ENCODE measurements at places on chromosomes 1 and 21. TPM values are rescaled to one million over a fixed set of nuclear protein-coding genes. Genes with fewer than 3 reads are reported as not detected.

- DNase-seq: no peak
Measured at GRCh38 chr1:242534753-242535152, 10.3 kb upstream of the PLD5 start.

DNA sequence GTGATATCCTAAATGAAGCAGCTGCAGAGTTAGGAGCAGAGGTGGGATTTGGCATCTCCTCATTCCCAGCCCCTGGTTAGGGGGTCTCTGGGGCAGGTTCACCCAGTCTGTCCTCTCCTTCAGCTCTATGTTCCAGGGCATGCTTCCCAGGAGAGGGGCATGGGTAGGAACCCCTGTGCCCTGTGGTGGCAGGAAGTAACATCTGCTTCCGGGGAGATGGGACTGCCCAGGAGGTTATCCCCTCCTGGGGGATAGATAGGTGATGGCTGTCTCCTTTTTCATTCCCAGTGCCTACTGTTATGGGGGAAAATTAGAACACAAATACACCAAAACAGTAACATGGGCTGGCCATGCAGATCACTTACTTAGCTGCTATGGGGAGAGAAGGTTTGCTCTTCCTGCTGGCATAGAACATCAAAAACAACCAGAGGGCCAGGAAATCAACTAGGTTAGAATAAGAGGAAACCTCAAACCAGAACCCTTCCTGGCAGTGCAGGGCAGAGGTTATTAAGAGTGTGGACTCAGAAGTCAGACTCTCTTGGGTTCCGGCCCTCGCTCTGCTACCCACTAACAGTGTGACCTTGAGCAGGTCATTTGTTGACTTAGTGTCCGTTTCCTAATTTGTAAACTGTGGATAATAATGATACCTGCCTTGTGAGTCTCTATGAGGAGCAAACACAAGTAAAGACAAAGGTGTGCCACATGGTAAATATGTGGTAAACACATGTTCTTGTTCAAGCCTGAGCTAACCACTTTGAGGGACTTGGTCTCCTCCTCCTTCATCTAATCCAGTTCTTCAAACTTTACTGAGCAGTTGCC is 157.8 kb upstream of the JUN start:
- DNase-seq: no peak

- DNase-seq: no peak
Measured at GRCh38 chr21:42222386-42222785, 3.4 kb downstream of the ABCG1 start.

DNA sequence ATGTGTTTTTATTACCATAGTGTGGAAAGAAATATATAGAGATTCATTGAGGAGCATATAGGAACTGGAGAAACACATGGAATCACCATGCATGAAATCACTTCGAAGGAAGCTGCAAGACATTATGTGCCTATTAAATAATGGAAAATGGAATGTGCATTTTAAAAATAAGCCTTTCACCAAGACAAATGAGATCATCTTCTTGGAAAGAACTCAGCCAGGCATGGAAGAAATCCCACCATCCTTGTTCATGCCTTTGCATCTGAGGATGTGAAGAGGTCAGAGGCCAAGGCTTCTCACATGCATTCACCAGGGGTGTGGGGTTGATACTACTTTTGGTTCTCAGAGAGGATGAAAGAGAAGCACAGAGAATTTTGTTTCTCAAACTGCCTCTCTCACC is 50.0 kb downstream of the C1orf198 start:
- no peak for DNase-seq

DNA sequence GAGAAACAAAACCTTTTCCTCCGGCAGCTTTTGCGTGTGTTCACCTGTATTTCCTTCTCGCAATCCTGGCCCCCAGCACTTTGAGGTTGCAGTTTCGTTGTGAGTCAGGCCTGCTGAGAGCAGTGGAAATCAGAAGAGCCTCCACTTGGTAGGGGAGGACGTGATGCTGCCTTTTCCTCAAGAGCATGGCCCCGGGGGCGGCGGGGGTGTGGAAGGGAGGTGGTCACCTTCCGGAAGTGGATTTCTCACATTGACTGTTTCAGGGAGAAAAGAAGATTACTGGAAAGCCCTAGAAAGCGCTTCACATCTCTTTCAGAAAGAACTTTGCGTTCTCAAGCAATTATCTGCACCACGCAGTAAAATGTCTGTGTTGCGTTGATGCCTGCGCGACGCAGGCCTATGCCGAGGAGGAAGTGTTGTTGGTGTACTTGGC is 12.2 kb upstream of the IL10 start:
- DNase-seq: no peak

DNA sequence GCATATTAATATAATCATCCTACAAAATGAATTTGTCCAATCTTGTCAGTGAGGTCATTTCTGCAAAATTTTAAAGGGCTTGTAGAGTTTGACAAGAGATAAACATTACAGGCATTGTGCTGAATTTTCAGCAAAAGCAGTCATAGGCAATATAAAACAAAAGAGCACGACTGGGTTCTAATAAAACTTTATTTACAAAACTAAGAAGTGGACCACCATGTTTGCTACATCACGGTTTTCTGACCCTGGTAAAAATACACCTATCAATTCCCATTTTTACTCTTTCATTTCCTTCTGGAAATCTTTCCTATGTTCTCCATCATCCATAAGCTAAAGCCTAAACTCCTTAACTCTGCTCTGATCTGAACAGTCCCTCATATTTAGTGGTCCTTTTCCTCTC is 229.8 kb upstream of the SGIP1 start:
- DNase-seq: no peak

GRCh38 chr1:228016181-228016510 is 9.3 kb downstream of the WNT3A start:
- DNase-seq: no peak

DNA sequence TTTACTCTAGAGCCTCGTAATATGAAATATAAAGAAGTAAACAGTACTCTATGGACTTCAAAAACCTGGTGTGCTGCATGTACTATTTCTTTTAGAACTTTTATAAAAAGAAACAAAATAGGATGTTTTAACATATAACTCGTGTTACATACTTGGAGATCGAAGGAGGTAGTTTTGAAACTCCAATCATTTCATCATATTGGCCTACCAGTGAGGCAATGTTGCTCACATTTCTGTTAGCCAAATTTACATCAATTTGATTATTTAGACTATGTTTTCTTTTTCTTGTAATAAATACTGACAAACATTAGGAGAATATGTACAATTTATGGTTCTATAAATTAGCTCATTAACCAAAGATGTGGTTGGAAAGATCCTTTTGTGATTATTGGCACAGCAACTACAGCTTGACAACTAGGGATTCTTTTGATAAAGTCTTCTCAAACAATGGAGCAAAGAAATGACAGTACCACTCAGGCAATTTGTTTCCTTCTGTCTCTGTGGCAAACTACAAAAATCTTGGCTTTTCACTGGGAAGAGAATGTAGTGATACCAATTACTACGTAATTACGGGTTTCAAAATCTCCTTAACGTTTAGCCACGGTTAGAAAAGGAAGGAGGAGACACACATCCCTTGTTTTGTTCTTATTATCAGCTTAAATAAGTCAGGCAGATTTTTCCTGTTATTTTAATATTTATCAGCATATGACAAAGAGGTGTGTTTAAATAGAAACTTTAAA is 266.6 kb upstream of the SGIP1 start:
- no peak for DNase-seq

- no peak for DNase-seq
Measured at GRCh38 chr1:79457562-79458224, 451.2 kb upstream of the ADGRL4 start.

DNA sequence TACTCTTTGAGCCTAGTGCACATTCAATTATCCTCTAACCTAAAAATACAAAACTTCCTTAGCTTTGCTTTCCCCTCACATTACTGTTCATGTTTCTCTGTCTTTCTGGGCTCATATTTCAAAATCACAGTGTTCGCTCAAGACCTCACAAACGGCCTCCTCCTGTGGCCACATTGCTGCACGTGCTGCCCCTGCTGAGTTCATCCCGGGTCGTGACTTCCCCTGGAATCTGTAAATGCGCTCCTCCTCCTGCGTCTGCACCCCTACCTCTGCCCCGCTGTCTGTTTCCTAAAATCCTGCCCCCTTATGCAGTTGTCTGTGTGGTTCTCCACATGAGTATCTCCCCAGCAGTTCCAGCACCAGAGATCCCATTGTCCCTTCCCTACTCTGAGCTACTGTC is 45.5 kb upstream of the RAVER2 start:
- DNase-seq: no peak

DNA sequence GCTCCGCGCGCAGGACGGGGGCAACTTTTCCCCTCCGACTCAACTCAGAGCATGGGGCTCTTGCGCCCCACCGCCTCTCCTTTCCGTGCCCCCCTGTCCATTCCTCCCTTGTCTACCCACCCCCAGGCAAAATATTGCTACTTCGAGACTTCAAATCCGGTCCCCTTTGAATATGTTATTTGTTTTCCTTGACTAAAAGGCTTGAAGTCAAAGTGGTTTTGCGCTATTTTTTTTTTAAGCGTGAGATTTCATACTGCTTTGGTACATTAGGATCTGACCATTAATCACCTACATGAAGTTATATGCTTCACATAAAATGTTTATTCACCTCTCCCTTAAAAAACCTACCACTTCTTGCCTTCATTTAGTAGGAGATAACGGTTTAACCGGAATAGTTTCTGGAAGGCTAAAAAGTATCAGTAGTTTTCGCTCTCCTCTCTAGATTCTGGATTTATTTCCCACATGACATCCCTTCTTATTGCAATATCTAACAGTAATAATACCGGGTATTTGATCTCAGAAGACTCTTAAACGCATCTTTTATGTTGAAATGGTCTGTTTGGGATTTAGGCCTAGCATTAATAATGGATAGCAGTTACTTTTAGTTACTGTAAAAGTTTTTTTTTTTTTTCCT is 1.6 kb downstream of the NFIA start:
- DNase-seq: no peak

DNA sequence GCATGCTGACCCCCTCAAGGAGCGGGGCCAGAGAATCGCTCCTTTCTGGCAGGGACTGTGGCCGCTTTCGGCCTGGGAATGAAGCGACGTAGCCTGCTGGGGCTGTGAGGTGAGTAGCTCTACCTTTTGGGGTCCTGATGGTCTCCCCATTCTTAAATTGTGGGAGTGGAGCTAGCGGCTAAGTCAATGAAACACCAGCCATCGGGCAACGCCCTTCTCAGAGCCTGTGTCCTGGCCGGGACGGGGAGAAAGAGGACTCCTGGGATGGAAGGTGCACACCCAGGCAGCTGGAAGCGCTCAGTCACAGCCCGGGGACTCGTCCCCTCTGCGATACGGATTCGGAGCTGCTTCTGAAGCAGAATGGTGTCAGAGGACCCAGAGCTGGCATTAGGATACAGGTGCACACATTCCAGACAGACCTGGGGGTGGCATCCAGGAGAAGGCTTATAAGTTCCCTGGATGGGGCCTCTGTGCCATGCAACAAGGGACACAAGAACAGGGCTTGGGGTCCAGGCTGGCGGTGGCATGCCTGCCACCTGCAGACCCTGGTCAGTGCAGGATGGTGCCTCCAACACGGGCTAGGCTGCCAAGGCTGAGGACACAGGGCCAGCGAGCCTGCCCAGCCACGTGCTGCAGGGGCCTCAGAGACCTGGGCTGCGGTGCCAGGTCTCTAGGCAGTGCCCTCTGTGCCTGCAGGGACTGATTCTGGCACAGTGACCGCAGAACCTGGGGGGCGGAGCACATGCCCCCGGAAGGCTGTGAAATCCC is 945 bp upstream of the WNT9A start:
- no peak for DNase-seq

DNA sequence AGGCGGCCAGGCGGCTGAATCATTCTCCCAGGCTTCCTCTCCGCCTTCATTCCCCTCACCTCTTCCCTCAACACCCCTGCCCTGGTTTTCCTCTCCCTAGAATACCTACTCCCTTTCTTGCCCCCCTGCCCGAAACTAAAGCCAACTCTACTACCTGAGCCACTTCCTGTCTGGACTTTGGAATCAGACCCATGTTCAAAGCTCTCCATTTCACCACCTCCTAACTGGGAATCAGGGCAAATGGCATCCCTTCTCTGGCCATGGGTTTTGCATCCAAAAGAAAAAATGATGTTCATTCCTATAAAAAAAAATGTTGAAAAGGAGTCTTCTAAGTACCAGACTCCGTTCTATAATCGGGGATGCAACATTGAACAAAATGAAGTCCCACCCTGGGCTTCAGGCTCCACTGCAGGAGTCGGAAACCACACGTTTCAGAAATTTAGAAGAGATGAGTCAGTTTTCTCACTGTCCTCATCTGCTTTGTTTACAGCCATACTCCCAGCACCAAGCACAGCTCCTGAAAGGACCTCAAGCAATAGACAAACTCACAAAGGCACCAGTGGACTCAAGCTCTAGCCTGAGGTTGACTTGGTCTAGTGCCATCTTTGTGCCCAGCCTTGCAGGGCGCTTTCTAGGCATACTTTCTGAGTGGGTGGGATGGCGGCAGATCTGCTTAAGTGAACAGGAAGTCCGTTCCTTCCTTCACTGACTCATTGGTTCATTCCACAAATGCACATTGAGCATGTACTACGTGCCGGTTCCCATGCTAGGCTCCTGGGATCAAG is 176.2 kb downstream of the IGSF21 start:
- DNase-seq: no peak

- no peak for DNase-seq
Measured at GRCh38 chr1:241391926-241392710, 35.1 kb upstream of the RGS7 start.

- DNase-seq: no peak
Measured at GRCh38 chr1:242240077-242240476, 241.2 kb upstream of the MAP1LC3C start.

DNA sequence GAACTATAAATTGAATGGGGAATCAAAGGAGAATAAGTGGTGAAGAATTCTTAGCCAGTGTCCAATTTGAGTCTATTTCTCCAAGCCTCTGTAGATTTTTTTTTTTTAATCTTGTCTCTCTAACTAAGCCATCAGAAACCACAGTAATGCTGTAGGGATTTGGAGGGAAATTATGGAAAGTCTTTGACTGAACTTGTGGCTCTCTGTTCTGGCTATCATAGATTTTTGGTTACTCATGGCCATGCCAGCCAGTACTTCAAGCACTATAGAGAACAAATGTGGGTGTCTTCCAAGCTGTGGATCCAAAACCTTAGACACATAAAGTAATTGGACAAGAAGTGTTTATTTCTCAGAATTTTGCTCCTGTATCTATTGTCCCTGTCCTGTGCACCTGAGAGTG is 147.9 kb downstream of the LRRC40 start:
- no peak for DNase-seq

Gene OR14K1
- not detected for total RNA-seq

Gene ACTL8
- total RNA-seq: not detected

Gene ASAP3
- 36.3 TPM for total RNA-seq

Gene PEF1
- 73.5 TPM for total RNA-seq
